ENCODE measurements at places on chromosomes 13 and 19.
A peak's percentile ranks its signal among the peaks of the same experiment; 100 is the strongest.

DNA sequence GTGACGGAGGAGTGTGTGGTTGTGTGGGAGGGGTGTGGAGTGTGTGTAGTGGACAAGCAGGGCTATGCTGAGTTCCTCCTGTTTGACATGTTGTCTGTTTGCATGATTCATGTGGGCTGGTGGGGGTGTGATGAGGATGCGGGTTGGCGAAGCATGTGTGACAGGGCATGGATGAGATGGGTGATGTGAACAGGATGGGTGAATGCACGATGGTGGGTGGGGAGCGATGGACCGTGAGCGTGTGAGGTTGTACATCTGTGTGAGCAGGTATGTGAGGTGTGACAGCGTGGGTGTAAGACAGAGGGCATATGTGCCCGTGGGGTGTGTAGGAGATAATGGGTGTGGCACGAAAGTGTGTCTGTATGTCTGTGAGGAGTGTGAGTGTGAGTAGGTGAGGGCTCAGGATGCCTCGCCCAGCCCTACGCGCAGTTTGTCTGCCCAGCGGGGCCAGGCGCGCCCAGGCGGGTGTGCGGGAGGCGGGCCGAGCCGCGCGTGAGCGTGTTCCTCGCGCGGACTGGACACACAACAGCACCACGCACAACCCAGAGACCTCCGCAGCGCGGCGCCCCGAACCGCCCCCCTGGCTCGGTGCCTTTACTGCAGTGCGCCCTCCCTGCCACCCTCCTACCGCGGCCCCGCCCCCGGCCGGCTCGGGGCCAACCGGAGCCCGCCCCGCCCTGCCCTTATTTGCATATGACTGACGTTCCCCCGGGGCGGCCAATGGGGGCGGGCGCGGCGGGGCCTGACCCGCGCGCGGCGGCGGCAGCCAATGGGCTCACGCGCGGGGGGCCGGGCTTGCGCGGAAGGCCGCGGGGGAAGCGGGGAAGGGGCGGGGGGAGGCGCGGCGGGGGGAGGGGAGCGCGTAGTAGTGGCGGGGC lies 14.4 kb downstream of the CIC start:
- DNase-seq: peak; percentile 96

- no peak for DNase-seq
Measured at GRCh38 chr13:20518660-20519100, 7.0 kb downstream of the CRYL1 start.

GRCh38 chr13:41502673-41503072 lies 45.3 kb downstream of the RGCC start:
- peak; percentile 71 for DNase-seq

DNA sequence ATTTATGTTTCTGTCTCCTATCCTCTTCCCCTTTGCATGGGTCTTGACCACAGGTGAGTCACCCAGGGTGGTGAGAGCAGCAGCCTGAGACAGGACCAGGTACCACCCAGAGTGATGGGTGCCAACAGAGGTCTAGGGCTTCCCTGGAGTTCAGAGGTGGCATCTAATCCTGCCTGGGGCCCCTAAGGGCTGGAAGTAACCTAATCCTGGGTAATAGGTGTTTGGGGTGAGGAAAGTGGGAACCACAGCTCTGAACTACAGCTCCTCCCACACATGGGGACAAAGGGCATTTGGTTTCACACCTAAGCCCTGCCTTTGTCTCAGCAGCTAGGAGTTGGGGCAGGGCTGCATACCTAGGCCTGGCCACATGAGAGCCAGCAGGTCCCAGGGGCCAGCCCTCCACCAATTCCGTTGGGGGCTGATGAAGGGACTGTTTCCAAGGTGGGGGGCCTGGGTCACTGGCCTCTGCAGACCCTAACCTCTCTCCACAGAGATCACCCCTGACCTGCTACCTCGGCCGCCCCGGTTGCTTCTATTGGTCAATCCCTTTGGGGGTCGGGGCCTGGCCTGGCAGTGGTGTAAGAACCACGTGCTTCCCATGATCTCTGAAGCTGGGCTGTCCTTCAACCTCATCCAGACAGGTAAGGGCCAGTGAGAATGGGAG lies 8.0 kb downstream of the SPHK2 start:
- no peak for DNase-seq

DNA sequence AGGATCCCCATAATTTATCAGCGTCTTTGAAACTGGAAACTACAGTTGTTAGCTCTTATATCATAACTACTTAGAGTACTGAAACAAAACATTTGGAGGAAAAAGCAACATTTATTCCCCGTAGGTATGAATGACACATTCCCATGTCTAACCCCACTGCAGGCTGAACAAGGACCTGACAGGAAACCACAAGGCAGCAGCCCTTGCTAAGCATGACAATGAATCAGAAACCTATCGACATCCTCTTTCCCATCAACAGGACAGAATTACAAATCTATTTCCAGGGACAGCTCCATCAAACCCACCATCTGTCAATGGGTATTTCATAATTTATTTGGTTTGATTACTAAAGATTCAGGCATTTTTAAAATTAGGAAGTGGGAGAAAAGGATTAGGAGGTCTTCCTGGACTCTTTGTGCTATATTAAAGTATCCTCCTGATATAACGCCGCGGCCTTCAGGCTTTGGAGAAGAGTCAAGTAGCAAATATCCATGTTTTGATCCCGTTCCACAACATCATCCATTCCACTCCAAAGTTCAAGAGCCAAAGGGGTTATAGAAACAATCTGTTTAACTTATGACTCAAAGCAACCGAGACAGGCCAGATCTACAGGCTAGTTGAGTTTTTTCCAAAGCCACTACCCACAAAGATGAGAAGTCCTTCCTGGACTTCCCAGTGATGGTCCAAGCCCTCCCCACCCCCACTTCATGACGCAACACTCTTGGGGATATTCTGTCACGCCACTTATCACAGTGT lies 51.1 kb downstream of the FAM216B start:
- DNase-seq: no peak

DNA sequence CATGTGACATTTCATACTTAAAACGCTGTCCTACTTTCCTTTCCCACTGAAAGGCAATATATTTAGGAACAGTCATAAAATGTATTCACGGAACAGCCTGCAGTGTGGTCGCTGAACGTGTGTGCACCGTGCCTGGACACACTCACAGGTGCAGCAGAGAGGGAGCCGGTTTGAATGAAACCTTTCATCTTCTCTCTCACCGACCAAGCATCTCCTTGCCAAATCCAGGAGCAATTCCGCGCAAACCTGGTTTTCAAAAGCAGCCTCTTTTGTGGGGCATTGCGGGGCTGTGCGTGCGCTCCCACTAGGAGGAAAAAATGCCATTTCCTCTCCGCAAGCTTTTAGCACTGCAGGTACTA lies 1.0 kb downstream of the DCLK1 start:
- DNase-seq: no peak

DNA sequence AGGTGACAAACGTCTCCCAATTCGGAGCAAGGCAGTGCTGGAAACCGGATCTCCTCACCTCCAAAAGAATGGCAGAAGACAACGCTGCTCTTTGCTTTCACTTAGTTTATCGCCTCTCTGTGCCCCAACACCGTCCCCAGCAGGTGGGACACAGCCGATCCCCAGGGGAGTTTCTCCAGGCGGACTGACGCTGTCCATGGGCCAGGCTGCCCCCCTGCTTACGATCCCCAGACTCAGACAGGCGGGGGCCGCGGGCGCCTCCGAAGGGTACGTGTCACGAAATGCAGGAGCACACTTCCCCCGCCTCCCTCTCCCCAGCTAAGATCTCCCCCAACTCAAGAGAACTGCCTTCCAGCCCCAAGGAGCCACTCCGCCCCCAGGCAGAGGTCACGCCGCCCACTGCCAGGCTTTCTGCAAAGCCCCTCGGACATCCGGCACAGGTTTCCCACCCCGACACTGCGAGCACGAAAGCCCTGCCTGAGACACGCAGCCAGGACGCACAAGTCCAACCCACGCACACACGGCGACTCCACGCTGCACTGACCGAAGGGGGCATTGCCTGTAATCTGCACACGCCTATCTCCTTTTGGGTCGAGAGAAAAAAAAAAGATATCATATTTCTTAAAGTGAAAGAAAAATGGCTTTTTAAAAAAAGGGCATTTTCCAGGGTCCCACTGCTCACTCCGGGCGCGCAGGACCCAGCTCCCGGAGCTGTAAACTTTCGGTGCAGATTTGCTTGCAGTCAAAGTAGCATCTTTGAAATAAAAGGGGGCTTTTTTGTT lies 2.0 kb downstream of the SPRY2 start:
- no peak for DNase-seq

GRCh38 chr13:72295153-72295552 lies 428.1 kb upstream of the DACH1 start:
- DNase-seq: no peak

DNA sequence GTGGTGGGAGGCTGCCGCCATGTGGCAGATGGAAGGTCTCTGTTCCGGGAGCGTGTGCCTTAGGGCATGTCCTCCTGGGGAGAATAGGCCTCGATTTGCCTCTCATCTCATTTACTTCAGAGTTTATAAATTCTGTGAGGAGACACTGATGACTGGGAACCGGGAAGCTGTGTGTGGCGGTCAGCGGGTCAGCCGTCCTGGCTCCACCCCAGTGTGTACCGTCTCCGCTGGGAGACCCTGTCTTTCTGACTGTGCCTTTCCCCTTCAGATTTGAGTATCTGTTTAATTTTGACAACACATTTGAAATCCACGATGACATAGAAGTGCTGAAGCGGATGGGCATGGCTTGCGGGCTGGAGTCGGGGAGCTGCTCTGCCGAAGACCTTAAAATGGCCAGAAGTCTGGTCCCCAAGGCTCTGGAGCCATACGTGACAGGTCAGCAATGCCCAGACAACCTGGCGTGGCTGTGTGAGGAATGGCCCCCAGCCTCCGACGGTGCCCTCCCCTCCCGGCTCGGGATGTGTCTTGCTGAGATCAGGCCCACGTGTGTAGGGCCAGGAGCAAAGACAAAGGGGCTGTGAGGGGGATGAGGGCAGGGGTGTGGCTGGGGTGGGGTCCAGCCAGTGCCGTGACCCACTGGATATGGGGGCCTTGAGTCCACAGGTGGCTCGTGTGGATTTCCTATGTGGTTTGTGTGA lies 21.6 kb downstream of the ATP4B start:
- DNase-seq: no peak

GRCh38 chr19:5298471-5298901 lies 42.1 kb downstream of the PTPRS start:
- DNase-seq: no peak

DNA sequence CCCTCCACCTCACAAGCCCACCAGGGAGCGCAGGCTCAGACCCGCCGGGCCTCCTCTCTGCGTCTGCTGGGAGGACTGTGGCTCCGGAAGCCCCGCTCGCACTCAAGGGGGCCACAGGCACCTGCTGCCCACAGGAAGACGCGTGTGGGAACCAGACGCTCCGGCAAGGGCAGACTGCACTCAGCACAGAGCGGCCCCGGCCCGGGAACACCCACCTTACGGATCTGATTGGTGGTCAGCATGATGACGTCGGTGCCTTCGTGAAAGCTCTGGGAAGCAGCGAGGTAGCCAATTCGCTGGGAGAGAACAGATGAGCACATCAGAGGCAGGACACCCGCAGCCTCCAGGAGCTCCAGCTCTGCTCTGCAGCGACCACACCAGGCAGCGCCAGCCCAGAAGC lies 14.6 kb downstream of the AP3D1 start:
- no peak for DNase-seq

GRCh38 chr13:113748862-113749451 lies 10.1 kb upstream of the TMEM255B start:
- no peak for DNase-seq

DNA sequence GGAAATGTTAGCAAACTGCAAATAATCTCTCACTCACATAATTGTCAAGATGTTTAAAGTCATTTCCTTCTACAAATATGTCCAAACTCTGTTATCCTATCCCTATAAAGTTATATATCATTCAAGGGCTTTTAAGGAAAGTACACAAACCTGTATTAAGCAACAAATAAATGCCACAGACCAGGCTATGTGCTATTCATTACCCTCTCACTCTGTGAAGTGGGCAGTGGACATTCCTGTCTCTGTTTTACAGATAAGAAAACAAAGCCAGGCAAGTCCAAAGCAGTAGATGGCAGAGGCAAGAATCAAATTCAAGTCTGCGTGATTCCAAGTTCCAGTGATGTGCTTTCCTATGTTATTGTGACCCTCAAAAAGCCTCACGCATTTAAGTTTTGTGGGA lies 140.6 kb downstream of the LHFPL6 start:
- DNase-seq: no peak

- peak; percentile 49 for DNase-seq
Measured at GRCh38 chr19:46493236-46494145, 2.2 kb downstream of the PNMA8B start.

DNA sequence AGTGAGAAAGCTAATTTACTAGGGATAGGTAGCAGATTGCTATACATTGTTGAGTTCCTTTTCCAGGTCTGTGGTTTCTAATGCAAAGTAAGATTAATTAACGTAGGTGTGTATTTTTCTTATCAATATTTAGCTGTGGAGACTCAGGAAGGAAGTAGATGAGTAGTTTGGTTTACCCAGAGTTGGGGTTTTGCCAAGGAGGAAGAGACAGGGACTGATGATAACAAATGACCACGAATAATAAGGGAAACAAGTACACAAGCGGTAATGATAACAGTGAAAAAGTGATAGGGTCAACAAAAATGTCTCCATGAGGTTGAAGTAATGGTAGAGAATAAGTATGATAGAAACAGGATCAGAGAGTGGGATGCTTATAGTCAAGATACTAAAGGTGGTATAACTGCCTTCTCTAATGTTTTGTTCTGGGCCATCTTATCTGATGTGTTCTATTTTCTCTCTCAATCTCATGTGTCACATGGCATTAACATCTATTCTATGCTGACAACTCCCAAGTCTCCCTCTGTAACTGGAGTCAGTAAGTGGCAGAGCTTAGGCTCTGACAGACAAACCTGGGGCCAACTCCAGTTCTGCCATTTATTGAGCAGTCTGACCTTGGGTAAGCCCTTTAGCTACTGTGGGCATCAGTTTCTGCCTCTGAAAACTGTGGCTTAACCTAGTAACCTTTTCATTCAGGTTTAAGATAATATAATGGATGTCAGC lies 8.8 kb downstream of the OBI1 start:
- DNase-seq: no peak

GRCh38 chr13:45702869-45703391 lies 810 bp downstream of the CBY2 start:
- DNase-seq: no peak

DNA sequence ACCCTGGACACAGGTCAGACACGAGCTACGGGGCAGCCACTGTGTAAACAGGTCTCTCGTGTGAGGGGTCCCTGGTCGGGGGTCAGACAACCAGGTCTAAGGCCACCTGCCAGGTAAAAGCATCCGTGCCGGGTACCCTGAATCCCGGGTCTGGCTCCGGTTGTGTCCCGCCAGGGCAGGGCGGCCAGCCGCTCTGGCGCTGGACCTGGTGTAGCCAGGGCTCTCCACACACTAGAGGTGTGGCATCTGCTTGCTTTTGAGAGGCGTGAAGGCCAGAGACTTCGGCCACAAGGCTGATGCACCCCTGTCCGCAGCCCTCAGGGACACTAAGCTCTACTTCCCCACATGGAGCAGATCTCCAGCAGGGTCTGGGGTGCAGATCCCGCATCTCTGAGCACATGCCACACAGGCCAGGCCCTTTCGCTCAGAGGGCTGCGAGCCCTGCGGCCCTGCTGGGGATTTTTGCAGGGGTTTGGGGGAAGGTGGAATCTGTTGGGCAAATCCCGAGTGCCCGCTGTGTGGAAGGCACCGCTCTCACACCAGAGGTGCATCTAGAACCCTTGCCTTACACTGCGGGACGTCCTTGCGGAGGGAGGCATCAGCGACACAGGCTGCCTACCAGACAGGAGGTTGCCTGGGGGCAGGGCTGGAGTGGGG lies 13.8 kb upstream of the TIMM13 start:
- no peak for DNase-seq

GRCh38 chr19:30029721-30030510 lies 87.9 kb downstream of the URI1 start:
- no peak for DNase-seq

- peak; percentile 83 for DNase-seq
Measured at GRCh38 chr19:926589-927350, 935 bp downstream of the ARID3A start.
